Stimulated activated CD8-positive, alpha-beta memory T cell treated with anti-CD3 and anti-CD28 coated beads, Interleukin-15, amount 100 ng/mL, for 1 hour (primary cell): ENCODE measurements at places on chromosomes 12 and 14.

GRCh38 chr12:75120311-75120711, 89.3 kb downstream of the KCNC2 start:
- no peak for DNase-seq

DNA sequence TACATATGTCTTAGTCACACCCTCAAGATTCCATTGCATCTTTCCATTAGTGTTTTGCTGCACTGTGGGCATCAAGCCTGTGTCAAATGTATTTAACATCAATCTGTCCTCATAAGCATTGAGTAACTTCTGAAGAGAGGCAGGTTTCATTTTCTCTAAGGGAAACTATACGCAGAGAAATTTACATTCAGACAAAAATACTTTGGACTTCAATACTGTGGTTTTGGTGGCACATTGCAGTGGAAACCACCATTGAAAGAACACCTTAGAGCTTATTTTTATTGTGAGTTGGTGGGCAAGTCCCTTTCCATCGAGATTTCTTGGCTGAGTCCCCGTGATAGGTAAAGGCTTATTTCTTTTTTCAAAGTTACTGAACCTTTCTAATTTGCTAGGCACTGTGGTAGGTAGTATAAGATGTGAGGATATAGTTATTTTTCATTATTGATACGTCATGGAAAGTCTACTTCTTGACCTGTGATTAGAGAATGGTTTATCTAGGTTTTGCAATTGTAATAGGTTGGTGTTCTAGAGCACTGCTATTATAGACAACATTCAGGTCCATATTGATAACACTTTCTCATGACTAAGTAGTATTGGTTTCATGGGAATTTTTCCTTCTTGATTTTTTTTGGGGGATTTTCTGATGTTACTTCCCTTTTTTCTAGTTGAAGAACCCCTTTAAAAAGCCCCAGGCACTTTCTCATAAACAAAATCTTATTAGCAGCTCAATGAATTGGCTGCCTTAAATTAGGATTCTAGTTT, 81.9 kb downstream of the CFAP54 start:
- DNase-seq = no peak

DNA sequence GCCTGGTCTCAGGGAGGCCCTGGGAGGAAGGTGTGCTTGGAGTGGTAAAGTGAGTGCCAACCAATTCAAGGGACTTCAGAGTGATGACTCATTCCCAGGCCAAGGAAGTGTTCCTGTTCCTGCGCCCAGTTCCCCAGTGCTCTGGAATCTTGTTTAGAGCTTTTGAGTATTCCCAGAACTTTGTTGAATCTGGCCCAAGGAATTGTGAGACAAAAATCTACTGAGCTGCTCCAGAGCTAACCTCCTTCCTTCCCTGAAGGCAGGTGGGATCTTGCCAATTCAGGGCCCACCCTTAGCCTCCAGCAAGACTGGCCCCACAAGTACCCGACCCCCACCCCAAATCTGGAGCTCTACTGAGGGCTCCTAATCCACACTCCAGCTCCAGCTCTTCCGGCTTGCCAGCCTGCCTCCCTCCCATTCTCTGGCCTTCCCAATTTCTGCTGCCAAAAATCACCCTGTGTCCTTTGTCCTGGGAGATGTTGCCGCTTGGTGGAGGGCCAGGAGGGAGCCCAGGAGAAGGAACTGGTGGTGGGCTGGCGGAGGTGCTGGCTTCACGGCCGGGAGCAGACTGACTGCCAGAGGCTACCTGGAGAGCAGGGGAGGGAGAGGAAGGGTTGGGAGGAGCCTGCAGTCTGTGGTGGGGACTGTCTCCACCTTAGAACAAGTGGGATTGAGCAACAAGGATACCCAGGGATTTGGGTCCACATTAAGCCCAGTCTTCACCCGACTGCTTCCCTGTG, 2.0 kb upstream of the ATN1 start:
- no peak for DNase-seq

GRCh38 chr14:68807148-68807600, 14.3 kb upstream of the ZFP36L1 start:
- no peak for DNase-seq

DNA sequence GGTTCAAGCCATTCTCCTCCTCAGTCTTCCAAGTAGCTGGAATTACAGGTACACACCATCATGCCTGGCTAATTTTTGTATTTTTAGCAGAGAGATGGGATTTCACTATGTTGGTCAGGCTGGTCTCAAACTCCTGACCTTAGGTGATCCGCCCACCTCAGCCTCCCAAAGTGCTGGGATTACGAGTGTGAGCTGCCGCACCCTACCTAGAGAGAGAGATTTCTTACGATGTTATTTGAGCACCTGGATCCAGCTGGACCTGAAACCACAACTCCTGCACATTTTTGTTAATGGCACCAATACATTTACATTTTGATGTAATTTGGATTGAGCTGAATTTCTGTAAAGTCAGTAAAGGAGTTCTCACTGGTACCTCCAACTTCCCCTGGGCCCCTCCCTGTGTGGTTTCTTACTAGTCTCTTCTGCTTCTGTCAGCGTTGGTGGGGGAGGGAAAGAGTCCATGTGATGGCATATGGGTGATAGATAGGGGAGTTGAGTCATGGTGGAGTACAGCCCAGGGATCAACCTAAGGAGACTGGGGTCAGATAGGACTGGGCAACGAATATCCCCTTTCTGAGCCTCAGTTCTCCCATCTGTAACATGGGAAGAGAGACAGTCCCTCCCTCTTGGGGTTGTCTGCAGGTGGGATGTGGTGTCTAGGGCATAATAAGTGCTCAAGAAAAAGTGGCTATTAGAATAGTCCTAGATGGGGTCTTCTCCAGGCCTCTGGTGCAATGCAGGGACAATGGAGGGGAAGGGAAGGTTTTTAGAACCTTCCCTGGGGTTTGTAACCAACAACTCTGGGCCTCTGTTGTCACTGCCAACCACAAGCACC, 83.3 kb upstream of the MED13L start:
- DNase-seq = no peak

DNA sequence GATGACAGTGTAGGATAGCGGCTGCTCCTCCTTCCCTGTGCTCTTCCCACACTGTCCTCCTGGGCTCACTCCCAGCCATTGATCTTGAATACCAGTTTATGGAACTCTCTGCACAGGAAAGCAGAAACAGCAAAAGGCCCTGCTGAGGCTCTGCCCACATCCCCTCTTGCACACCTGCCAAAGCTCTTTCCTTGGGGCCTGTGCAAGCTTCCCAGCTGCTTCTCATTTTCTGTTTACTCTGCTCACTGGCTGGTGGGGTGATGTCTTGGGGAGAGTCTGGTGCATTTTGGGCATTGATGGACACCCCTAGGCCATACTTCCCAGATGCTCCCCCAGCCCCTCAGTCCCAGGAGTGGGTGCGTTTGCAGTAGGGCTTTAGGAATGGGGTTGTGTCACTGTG, 361.8 kb downstream of the TMEM121 start:
- no peak for DNase-seq

- DNase-seq = no peak
Observed at GRCh38 chr12:52361553-52361952, 5.7 kb downstream of the KRT85 start.

DNA sequence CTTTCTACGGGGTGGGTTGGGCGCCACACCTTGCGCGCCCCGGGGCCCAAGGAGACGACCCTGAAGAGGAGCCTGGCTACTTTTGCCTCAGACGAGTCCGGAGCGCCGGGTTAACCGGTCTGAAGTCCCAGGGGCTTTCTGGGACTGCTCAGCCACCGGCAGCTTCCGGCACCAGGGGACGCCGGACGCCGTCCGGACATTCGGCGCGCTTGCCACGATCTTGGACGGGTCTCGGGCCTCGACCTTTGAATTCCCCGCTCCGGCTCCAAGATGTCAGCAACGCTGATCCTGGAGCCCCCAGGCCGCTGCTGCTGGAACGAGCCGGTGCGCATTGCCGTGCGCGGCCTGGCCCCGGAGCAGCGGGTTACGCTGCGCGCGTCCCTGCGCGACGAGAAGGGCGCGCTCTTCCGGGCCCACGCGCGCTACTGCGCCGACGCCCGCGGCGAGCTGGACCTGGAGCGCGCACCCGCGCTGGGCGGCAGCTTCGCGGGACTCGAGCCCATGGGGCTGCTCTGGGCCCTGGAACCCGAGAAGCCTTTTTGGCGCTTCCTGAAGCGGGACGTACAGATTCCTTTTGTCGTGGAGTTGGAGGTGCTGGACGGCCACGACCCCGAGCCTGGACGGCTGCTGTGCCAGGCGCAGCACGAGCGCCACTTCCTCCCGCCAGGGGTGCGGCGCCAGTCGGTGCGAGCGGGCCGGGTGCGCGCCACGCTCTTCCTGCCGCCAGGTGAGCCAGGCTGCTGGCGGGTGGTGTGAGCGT, at the start of gene ACOT4:
TSS of gene ACOT4 (plus strand) at position 184 of the 760 bp plus-strand sequence. CDS start at position 271, 87 bp downstream.
- DNase-seq = no peak

DNA sequence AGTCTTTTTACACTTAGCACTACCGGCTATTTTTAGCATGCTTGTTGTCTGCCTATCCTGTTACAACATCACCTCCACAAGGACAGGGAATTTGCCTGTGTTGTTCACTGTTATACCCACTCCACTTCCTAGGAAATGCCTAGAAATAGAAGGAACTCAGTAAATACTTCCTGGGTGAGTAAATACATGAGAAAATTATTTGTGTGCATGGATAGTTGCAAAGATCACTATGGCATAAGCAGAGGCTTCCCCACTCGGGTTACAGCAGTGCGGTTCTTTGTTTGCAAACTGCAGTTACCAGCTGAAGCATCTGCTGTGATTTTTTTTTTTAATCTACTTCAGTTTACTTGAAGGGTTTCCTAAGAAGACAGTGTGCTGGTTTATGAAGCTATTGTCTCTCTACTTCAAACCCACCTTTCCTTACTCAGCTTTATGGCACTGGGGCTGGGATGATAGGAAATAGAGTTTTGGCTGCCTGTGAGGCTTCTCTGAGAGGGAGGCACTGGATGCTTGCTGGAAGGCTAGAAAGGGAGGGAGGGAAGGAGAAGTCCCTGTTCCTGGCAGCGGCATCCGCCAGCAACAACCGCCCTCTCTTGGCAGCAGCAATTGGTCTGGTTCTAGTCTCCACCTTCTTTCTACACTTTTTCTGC, 29.0 kb downstream of the PDE6H start:
- DNase-seq = no peak

GRCh38 chr12:93164103-93164880, 213.4 kb upstream of the NUDT4 start:
- no peak for DNase-seq

GRCh38 chr12:11815397-11815796, 165.9 kb downstream of the ETV6 start:
- DNase-seq = no peak

DNA sequence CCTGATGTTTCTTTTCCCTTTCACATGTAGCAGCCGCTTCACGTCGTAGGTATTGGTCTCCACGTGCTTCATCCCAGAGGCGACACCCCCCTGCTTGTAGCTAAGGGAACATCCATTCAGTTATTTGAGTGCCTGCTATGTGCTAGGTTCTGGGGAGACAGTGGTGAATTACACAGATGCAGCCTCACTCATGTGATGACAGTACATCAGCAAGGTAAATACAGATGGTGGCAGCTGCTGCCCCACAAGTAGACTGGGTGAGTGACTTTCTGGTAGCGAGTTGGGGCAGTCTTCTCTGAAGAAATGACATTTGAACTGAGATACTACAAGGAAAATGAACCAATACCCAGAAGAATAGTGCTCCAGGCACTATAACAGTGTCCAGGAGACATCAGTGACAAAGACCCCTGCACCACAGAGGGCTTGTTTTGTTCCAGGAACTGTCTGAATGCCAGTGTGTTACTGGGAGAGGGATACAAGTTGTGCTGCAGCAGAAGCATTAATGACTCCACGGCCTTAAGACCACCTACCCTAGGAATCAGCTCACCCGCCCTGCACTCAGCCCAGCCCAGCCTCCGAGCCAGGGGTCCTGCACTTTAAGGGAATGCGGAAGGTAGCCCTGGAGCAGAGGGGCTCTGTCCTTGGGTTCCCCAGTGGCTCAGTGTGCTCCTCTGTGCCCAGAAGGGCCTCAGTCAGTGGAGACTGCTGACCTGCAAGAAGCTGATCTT, 7.3 kb downstream of the AVIL start:
- no peak for DNase-seq

GRCh38 chr12:14126692-14127091, 145.3 kb upstream of the GRIN2B start:
- DNase-seq = no peak

GRCh38 chr12:27967551-27968054, 4.9 kb downstream of the PTHLH start:
- no peak for DNase-seq

- no peak for DNase-seq
Observed at GRCh38 chr14:64719601-64720000, 15.4 kb downstream of the PLEKHG3 start.

DNA sequence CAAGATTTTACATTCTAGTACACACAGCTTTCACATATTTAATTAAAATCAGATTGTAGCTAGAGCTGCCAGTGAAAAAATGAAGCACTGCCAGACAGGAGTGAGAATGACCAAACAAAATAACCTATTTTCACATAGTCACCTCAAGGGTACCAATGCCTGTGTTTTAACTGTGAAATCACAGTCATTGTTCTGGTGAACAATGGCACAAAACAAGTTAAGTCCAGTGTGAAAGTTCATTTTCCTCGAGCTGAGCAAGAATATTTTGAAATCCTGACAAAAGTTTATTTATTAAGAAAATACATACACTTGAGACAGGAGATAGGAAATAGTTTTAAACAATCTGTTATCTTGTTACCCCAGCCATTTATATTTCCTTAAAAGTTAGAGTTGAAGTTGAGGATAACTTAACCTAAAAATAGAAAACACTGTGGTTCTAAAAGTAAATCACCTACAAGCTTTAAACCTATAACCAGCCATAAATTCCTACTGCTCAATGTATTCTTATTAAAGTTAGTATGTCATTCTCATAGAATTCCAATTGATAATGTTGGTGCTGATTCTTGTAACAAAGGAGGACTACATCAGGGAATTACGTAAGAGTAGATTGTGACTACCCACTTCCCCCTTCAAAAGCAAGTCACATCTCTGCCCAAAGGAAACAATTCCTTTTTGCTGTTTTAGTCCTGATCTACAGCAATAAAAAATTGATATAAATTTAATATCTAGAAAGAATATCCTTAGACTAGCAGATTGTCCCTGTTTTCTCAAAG, 15.9 kb downstream of the DENND5B start:
- no peak for DNase-seq

- no peak for DNase-seq
Observed at GRCh38 chr12:45284096-45284901, 68.4 kb downstream of the ANO6 start.

DNA sequence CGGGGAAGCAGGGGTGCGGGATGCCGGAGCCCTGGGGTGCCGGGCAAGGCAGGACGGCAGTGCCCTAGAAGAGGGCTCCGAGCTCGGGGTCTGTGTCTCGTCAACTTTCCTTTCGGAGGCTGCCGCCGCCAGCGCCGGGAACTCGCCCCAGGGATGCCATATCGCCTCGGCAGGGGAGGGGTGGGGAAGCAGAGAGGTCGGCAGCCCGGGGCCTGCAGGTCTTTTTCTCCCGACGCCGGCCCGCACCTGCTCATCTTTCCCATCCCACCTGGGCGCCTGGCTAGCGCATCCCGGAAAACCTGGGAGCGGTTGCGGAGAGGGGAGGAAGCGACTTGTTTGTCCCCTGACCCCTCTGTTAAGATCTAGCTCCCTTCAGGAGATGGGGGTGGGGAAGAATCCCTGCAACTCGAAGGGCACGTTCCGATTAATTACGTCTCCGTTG, 547 bp downstream of the CNTN1 start:
- DNase-seq = no peak

- no peak for DNase-seq
Observed at GRCh38 chr14:74846968-74847665, 28.8 kb downstream of the PROX2 start.
